Cardiac fibroblast (primary cell): ENCODE measurements at places on chromosomes 7 and 10.

DNA sequence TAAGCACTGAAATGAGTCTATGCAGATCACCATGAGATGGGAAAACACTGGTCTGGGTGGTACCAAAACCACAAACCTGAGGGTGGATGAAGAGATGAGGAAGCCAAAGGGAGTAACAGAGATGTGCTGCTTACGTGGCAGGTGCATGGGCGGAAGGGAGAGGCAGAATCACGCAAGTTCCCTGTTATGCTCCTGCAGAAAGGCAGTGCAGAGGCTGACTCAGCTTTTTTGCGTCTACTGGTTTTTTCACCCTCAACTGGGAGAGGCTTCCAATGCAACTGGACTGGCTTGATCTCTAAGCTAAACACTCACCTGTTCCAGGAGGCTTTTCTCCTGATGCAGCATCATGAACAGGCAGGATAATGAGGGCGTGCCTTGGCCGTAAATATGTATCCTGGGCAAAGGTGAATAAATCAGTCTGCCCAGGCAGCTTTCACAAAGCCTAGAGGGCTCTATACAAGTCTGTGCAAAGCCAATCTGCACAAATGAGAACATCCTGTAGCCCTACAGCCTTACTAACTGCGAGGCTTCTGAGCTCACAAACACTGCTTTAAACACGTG is 95.4 kb upstream of the AFAP1L2 start:
- no peak for DNase-seq

DNA sequence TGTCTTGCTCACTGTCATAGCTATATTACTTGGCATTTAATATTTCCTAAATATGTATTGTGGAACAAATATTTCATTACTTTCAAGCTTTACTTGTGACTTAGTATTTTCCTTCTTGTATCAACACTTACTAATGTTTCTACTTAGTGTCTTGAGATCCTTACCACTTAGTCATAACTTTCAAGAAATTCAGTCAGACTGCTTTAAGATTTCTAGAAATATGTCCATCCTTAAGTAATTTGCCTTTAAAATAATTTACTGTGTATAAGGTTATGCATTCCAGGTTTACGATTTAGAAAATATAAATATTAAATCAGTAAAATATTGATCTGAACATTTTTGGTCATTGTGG is 87.3 kb upstream of the CSTF2T start:
- DNase-seq, result peak; percentile 43

- DNase-seq, result no peak
These were observed 257.3 kb downstream of the ZNF33B start for GRCh38 chr10:42380926-42381547.

- DNase-seq, result no peak
These were observed 66.9 kb downstream of the EGFR start for GRCh38 chr7:55085511-55086412.

DNA sequence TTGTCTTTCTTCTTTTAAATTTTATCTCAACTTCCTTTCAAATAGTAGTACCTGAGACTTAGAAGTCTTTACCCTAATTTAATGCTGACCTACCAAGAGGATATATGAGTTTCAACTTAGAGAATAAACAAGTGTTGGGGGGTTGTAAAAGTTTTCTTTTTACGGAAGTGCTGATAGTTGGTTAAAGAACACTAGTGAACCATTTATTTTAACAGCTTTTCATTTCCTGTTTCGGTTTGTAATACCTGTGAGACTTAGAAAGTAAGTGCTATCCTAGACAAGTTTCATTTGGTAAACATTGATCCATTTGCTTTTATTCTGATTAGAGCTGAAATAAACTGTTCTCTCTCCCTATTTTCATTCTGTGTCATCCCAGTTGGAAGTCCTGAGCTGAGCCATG is 683.1 kb upstream of the SORCS1 start:
- DNase-seq, result no peak

DNA sequence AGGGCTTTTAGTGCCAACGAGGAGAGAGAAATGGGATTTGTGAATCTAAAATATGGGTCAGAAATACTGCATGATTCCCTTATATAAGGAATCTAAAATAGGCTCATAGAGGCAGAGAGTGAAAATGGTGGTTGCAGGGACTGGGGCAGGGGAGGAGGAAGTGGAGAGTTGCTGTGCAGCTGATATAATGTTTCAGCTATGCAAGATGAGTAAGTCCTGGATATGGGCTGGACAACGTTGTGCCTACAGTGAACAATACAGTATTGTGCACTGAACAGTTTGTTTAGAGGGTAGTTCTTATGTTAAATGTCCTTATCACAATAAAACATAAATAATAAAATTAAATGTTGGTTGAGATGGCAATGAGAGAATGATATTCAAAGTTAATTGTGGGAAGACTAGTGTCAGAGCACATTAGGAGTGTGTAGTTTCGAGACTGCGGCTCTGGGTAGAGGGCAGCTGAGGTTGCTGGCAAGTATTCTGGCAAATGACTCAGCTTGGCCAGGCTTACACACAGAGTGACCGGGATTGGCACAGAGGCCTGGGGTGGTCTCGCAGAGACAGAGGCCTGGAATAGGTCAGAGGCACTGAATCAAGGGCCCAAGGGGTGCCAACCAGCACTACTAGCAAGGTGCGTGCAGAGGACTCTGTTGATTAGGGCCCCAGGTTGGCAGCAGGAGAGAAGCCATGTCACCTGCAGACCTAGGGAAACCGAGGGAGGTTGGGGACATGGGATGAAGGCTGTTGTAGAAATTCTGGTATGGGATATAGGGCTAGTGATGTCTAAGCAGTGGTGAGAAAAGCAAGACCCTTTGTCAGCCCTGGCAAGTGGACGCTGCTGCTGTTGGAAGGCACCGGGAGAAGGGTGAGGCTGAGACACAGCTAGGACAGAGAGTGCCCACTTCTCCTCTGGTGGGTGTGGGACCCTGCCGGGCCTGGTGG is 2.8 kb upstream of the DEPP1 start:
- peak; percentile 86 for DNase-seq

DNA sequence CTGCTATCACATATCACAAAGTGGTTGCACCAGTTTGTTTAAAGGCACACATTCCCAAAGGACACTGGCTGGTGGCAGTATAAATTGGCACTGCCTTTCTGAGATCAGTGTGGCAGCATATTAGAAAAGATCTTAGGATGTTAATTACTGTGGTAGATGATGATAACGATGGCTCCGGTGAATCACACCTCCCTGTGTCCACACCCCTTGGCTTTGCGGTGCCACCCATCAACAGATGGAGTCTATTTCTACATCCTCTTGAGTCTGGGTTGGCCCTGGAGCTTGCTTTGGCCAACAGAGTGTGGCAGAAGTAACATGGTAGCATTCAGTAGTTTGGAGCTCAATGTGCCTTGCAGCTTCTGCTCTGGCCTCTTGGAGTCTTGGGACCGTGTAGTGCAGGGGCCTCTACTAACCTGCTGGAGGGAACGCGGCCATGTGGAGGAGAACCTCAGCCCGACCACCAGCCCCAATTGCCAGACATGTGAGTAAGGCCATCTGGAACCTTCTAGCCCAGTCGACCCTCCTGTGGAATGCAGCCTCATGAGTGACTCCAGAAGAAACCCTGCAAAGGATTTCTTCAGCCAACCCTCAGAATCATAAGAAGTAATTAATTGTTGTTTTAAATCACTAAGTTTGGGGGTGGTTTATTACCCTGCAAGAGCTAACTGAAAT is 27.2 kb upstream of the PLEKHA1 start:
- DNase-seq, result no peak

- DNase-seq, result no peak
These were observed 118.8 kb downstream of the PTPRN2 start for GRCh38 chr7:158468700-158469296.

GRCh38 chr7:30566596-30566995 is 28.1 kb upstream of the GARS1 start:
- no peak for DNase-seq

GRCh38 chr7:142528608-142529408 is 220.5 kb upstream of the PRSS1 start:
- DNase-seq, result no peak

DNA sequence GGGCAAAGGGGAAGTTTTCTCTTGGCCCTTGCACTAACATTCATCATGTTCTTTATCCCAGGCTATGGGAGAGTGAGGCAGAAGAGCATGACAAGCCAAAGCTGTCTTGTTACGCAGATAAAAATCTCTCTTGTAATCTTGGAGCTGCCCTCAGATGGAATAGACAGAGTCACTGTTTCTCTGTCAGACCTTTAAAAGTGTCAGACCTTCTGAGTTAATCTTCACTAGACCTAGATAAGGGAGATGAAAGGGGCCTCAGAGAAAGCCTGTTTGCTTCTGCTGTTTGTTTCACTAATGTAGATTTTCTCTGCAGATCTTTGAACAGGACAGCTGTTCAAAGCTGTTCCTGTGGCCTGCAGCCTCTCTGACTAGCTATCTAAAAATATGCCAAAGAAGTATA is 112.9 kb downstream of the KIF20B start:
- DNase-seq, result no peak

- DNase-seq, result no peak
These were observed 831 bp downstream of the ZKSCAN5 start for GRCh38 chr7:99505324-99505662.

DNA sequence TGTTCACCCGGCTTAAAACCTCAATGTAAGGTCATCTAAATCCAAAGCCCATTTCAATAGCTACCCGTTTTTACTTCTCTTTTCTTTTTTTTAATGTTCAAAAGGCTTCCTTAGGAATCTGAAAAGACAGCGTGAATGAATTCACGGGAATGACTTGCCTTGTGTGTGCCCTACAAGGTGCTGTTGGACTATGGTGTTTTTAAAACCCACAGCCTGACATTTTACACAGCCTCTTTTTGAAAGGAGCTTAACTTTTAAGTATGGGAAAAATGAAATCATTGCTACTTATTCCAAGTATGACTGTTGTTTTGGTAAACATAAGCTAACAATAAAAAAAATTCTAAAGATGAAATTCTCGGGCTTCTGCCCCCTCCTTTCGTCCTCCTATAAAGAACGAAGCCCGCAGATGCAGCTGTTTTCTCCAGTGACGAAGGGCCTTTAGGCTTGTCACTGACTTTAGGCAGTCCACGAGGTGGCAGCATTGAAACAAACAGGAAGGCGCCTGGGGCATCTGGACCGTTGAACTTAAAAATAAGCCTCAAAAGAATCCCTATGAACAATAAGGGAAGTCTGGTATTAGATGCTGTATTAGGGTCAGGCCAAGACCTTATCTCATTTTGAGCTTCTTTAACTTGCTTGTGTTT is 141.3 kb downstream of the NRP1 start:
- DNase-seq, result peak; percentile 95

- DNase-seq, result no peak
These were observed 61.3 kb downstream of the PRLHR start for GRCh38 chr10:118534136-118534535.

DNA sequence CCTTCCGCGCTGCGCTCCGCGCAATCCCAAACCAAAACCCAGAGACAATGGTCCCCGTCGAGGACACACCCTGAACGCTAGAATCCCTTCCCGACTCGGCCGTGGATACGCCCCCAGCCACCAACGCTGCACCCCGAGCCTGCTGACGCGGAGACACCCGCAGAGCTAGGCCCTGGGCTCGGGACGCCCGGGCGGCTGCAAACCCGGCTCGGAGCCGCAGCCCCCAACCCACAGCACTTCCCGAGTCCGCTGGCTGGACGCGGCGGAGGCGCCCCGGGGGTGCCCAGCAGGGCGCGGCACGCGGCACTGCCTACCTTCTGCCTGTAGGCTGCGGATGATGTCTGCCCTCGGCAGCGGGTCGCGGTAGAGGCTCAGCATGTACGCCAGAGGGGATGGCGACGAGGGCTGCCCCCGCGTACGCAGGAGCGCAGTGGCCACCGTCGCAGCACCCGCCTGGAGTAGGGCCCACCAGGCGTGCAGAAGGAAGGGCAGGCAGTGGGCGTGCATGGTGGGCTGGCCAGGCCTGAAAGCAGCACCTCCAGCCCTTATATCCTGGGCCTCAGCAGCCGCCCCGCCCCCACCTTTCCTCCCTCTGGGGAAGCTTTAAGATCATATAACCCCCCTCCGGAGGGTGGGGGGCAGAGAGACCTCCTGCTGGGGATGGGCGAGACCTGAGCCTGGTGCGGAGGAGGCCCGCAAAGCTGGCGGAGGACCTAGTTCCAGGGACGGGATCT is at the start of gene NODAL:
TSS of gene NODAL (minus strand) at position 521 of the 734 bp plus-strand sequence. CDS start at position 507, 14 bp downstream.
- no peak for DNase-seq

DNA sequence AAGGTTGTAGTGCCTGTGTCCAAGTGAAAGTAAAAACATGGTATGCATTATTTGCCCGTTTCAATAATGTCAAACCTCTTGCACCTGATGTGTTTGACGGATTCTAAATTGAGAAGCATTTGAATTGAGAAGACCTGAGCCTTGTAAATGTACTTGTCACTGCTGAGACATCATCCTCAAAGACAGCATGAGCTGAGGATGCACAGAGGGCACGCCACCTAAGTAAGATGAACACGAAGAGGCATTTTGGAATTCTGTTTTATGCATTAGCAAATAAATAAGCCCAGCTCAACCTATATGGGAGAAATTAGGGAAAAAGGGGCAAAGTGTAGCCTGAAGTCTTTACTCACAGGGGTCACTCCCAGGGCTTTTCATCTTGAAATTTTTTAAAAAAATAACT is 73.8 kb upstream of the SORCS1 start:
- DNase-seq, result no peak

GRCh38 chr10:96984541-96985131 is 152.5 kb downstream of the LCOR start:
- DNase-seq, result no peak

DNA sequence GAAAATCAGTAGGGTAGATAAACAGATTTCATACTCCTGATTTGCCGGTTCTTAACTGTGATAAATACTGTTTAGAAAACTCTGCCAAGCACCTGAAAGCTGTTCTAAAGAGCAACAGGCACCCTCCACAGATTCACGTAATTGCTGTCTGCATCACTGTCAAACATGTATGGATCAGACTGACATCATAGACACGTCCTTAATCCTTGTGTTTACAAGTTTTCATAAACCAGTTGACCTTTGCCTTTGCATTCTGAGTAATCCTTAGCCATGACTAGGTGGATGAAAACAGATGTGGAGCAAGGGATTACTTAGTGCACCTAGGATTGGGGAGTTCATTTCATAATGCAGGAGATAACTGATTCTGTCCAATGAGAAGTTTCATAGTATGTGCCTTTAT is 41.6 kb downstream of the SLC39A12 start:
- DNase-seq, result peak; percentile 61

- no peak for DNase-seq
These were observed 365.6 kb downstream of the ANKRD7 start for GRCh38 chr7:118590107-118590506.

GRCh38 chr10:78828647-78829539 is 239.9 kb upstream of the ZMIZ1 start:
- DNase-seq, result no peak

DNA sequence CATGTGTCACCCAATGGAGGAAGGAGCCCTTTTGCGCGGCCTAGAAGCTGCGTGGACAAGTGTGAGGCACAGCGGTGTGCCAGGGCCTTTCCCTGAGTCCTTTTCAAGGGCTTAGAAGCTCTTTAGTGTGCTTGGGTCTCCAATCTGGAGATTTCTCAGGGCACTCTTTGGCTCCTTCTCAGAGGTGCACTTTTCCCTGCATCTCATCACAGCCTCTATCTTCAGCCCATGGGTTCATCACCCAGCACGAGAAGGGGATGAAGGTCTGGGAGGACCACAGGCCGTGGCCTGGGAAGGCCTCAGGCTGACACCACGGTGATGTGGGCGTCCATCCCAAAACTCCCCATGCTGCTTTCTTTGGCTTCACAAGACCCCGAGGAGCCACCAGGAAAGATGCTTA is 233.4 kb downstream of the TEX36 start:
- DNase-seq, result no peak

- no peak for DNase-seq
These were observed 700.5 kb downstream of the GRID1 start for GRCh38 chr10:85666102-85666501.
